ENCODE measurements at places on chromosomes 3 and 15. TPM values are rescaled to one million over a fixed set of nuclear protein-coding genes. Genes with fewer than 3 reads are reported as not detected.

Gene PPP4R2
- total RNA-seq = 21.5 TPM

Gene GNAT1
- total RNA-seq = not detected

Gene SPINK8
- not detected for total RNA-seq

Gene MCF2L2
- not detected for total RNA-seq

Gene P2RY12
- total RNA-seq = 0.78 TPM

Gene BNIP2
- total RNA-seq = 44.2 TPM

Gene SLC2A2
- total RNA-seq = 8.2 TPM

Gene TM6SF1
- 1.8 TPM for total RNA-seq

Gene B3GNT5
- 5.6 TPM for total RNA-seq

Gene SAMD7
- not detected for total RNA-seq

Gene RAF1
- 52.1 TPM for total RNA-seq

Gene FBXL2
- total RNA-seq = 6.7 TPM

Gene SLC9C1
- total RNA-seq = not detected

Gene GOLIM4
- total RNA-seq = 32.6 TPM

Gene GAP43
- not detected for total RNA-seq

Gene PARL
- 25.4 TPM for total RNA-seq

DNA sequence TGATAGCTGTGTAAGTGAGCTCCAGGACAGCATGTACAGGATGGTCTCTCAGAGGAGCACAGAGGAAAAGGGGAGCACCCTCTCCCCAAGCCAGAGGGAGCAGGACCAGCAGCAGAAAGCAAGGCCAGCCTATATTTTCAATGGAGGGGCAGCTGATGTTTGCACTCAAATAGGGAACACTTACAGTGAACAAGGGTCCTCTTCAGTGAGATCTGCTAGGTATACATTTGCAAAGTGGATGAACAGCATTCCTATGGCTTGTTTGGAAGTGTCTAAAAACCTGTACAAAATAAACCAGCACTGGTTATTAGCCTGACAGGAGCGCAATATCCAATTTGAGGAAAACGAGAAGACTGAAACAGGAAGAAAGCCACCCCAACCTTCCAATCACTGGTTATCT lies 17.6 kb upstream of the MUSTN1 start:
- no peak for DNase-seq

- DNase-seq = no peak
Observed at GRCh38 chr3:86914670-86915069, 76.3 kb downstream of the VGLL3 start.

GRCh38 chr3:186665625-186666188 lies at the start of gene HRG:
Gene HRG, plus strand, starts transcription at chr3:186666014. Its CDS starts 18 bp downstream, at chr3:186666032.
- DNase-seq = no peak

- DNase-seq = peak; percentile 96
Observed at GRCh38 chr15:84840741-84841429, 23.7 kb downstream of the ALPK3 start.

GRCh38 chr15:99507504-99508310 lies 58.1 kb upstream of the MEF2A start:
- DNase-seq = peak; percentile 26

- DNase-seq = no peak
Observed at GRCh38 chr3:52213901-52214300, 11.5 kb downstream of the TLR9 start.

DNA sequence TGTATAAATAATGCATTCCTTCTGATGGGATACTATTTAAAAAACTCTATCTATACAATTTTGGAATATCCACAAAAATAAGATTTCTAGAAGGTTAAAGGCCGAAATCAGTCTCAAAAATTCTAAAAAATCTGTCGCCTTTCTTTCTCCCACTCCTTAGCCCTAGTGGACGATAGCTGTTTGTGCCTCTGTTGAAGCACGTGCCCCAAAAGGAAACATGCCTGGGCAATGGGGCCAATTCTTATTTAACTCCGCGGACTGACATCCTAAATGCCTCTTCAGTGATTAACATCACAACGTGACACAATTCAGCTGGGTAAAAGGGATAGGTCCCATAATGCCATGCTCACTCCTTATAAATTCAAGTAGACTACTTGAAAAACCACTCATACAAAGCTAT lies 65.1 kb downstream of the GAP43 start:
- no peak for DNase-seq

- DNase-seq = no peak
Observed at GRCh38 chr15:88243895-88244787, 12.4 kb downstream of the NTRK3 start.

GRCh38 chr15:72516777-72517176 lies 42.6 kb downstream of the ARIH1 start:
- no peak for DNase-seq

DNA sequence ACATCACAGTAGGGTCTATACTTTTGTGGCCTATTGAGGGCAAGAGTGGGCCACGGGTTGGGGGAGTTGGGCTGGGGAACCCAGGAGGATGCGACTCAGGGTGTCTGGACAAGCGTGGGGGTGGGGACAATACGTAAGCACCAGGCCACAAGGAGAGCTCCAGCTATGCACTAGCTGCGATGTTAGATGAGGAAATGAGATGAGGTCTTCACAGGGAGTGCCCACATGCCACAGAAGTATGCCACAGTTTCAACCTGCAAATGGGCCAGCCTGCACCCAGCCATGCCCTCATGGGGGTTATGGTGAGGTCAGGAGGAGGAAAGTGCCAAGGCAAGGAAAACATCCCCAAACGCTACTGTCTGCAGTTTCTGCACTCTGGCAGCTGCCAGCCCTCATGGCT lies 30.5 kb downstream of the CACNA2D2 start:
- DNase-seq = no peak

DNA sequence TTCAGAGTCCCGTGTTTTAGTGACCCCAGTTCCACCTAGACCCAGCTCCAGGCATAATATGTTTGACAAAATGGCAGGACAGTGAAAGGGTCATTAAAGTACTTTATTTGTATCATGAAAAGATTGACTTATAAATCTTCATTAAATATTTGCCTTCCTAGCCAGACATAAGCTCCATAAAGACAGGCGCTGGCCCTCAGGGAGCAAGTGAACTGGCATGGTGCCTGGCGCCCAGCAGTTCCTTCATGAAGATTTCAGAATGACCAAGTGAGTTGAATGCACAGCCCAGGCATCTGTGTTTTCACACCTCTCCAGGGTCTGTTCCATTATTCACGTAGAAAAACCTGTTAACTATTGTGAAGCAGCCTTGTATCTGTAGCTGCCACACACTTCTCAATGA lies 166.2 kb downstream of the GAP43 start:
- no peak for DNase-seq

DNA sequence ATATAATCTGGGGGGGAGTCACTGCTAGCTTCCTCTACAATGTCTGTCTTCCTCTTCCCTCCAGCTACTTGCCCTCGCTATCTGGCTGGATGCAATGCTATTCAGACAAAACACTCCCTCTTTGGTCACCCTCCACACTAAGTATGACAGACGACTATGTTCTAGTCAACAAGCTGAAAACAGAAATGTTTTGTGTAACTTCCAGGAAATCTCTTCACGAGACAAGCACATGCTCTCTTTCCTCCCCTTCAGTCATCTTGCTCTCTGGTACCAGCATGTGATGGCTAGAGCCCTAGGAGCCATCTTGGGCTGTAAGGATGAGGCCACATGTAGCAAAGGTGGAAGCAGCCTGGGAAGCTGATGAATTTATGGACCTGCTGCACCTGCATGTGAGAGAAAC lies 151.3 kb downstream of the ARRDC4 start:
- DNase-seq = no peak

DNA sequence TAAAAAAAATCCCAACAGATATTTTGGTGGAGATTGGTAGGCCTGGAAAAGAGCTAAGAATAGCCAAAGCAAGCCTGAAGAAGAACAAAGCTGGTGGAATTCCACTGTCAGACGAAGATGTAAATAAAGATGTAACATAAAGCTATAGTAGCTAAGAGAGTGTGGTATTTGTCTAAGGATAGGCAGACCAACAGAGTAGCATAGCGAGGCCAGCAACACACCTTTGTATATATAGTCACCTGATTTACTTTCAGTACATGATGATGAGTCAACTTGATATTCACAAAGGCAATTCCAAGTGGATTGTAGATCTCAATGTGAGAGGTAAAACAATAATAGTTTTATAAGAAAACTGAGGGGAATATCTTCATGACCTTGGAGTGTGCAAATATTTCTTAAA lies 53.6 kb upstream of the SYN2 start:
- DNase-seq = no peak

DNA sequence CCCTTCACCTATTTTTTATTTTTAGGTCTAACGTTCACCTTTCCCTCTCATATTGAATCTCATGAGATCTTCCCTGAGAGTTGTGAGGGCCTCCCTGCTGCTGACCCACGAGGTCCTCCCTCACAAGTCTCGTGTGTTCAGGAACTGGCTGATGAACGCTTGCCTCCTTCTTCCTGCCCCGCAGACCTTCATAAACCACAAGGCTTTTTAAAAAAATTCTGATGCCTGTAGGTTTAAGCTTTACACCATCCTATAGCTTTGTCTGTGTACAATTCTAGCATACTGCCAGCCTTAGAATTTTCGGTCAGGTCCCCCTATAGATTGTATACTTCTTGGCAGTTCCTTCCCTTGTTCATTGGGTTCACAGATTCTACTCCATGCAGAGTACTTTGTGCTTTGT lies 50.5 kb downstream of the CHST2 start:
- DNase-seq = no peak

- DNase-seq = no peak
Observed at GRCh38 chr3:181727341-181728032, 15.8 kb downstream of the SOX2 start.

DNA sequence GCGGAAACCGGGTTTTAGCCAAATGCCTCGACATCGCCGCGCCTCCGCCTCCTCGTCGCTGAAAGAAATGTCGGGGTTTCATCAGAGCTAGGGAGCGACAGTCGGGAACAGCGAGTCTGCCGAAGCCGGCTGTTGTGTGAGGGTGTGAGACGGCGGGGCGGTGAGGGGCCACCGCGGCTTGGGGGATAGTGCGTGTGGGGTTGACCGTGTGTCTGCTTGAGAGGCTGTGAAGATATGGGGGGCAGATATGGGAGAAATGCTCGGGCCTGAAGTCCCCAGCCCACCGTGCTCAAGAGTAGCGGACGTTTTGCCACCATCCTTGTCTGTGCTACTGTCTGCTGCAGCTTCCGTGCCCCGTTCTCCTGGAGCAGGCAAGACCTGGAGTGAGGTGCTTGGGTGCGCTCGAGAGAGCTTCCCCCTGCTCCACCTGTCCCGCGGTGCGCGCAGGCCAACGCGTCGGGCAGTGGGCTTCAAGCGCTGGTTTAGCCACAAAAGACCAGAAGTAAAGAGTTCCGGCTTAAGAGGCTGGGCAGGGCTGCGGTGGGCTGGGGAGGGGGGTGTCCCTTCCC lies 716 bp upstream of the ISLR2 start:
- DNase-seq = no peak

GRCh38 chr15:92111751-92112150 lies 258.2 kb downstream of the SLCO3A1 start:
- no peak for DNase-seq

DNA sequence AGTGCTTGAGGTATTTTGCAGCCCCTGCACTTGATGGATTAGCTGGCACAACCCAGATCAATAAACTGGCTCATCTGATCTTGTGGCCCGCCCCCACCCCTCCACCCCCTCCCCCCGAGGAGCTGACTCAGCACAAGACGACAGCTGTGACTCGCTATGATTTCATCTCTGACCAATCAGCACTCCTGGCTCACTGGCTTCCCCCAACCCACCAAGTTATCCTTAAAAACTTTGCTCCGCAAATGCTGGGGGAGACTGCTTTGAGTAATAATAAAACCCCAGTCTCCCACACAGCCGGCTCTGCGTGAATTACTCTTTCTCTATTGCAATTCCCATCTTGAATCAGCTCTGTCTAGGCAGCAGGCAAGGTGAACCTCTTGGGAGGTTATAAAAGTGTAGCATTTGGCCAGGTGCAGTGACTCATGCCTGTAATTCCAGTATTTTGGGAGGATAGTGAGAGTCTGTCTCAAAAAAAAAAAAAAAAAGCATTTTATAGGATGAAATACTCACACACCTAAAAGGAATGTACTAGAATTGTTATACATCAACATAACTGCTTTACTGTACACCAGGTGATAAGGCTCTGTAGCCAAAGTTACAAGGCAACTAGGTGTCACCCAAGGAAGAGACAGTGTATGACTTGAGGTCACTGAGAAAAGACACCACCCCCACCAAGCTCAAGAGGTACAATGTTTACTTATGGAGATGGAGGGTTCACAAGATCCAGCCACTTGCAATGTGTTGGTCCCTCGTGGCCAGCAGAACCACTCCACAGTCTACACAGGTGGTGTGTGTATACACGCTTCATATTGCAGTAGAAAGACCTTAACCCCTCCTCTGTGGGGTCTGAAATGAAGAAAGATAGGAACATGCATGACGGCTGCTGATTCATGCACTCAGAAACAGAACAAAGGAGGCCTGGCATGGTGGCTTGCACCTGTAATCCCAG lies 8.6 kb downstream of the ZNF445 start:
- no peak for DNase-seq

GRCh38 chr3:94937980-94938379 lies 875.1 kb downstream of the NSUN3 start:
- no peak for DNase-seq

- DNase-seq = no peak
Observed at GRCh38 chr3:158313338-158313927, 203.5 kb downstream of the RSRC1 start.

DNA sequence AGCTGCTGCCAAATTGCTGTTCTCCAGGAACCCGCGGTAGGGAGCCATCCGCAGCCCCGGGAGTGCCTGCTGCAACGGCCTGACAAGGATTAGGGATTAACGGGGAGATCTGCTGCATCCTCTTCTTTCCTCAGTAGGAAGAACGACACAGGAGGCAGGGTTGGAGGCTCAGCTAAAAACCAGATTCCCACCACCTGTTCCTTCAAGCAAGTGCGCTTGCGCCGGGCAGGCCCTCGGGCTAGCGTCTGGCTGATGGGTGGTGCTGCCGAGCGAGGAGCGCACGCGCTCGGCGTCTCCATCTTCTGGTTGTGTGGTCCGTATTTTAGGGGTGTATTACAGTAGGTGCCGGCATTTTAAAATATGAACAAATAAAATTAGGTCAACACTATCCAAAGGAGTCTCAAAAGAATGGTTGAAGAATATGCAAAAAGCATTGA lies 25.4 kb upstream of the SLC25A26 start:
- peak; percentile 57 for DNase-seq

DNA sequence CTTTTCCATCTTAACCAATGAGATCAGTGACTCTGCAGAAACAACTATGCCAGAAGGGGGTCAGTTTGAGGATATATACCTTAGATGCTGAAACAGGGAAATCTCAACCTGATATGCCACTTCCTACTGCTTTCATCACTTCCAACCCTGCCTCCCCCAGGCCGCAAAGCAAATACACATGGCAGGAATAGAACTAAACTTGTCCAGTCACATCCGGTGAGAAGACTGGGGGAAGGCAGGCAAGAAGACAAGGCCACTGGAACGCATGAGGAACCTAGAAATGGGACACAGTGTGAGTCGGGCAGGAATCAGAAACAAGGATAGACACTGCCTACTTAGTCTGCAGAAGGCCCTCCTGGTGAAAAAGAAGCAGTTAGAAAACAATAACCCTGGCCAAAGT lies 90.6 kb downstream of the MYO5A start:
- peak; percentile 25 for DNase-seq

DNA sequence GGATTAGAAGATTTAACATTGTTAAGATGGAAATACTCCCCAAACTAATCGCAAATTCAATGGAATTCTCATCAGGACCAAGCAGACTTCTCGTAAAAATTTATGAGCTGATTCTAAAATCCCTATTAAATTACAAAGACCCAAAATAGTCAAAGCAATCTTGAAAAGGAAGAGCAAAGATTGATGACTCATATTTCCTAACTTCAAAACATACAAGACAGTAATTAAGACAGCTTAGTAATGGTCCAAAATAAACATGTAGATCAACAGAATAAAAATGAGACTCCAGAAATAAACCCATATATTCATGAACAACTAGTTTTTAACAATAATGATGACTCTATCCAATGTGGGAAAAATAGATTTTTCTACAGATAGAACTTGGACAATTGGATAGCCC lies 148.7 kb downstream of the SI start:
- DNase-seq = no peak
